Cardiac muscle cell (in vitro differentiated cells and primary cell): ENCODE measurements at places on chromosomes 3 and 15.

GRCh38 chr3:172856795-172857742 is 106.5 kb downstream of the ECT2 start:
- DNase-seq: peak; percentile 81

- DNase-seq: no peak
Measured at GRCh38 chr15:50726315-50726714, 39.2 kb downstream of the SPPL2A start.

DNA sequence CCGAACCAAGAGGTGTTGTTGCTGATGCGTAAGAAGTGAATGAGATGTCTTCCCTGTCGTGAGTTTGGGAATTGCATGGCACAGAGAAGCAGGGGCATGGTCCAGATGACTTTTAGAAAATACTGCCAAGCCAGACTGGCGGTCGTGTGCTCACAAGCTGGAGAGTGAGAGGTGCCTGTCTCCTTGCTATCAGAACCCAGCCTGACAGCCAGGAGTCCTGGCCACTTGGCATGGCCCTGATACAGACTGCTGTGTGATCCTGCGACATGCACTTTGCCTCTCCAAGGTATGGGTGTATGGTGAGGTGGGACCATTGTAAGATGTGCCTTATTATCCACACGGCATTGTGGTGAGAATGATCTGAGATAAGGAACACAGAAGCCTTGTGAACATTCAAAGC is 93.0 kb downstream of the SMAD3 start:
- DNase-seq: no peak

GRCh38 chr15:45544266-45545023 is 21.9 kb upstream of the SLC30A4 start:
- DNase-seq: no peak

- DNase-seq: peak; percentile 4
Measured at GRCh38 chr3:176106380-176106779, 1090.9 kb downstream of the TBL1XR1 start.

GRCh38 chr15:39304201-39304841 is 276.6 kb upstream of the THBS1 start:
- no peak for DNase-seq

DNA sequence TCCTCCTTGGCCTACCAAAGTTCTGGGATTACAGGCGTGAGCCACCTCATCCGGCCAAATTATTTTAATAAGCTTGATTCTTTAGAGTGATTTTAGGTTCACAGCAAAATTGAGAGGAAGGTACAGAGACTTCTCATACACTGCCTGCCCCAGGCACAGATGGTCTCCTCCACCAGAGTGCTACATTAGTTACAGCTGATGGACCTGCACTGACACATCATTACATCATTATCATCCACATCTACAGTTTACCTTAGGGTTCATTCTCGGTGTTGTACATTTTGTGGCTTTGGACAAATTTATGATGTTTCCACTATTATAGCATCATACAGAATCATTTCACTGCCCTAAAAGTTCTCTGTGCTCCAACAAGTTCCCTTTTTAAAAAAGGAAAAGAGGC is 4.4 kb upstream of the VPS8 start:
- no peak for DNase-seq
